ENCODE measurements at places on chromosomes 2 and 18.

- DNase-seq = no peak
Measured at GRCh38 chr2:178273787-178274360, 79.6 kb downstream of the OSBPL6 start.

GRCh38 chr2:53964987-53965687 is 5.7 kb downstream of the PSME4 start:
- DNase-seq = no peak

- no peak for DNase-seq
Measured at GRCh38 chr2:160474891-160475787, 18.5 kb downstream of the RBMS1 start.

DNA sequence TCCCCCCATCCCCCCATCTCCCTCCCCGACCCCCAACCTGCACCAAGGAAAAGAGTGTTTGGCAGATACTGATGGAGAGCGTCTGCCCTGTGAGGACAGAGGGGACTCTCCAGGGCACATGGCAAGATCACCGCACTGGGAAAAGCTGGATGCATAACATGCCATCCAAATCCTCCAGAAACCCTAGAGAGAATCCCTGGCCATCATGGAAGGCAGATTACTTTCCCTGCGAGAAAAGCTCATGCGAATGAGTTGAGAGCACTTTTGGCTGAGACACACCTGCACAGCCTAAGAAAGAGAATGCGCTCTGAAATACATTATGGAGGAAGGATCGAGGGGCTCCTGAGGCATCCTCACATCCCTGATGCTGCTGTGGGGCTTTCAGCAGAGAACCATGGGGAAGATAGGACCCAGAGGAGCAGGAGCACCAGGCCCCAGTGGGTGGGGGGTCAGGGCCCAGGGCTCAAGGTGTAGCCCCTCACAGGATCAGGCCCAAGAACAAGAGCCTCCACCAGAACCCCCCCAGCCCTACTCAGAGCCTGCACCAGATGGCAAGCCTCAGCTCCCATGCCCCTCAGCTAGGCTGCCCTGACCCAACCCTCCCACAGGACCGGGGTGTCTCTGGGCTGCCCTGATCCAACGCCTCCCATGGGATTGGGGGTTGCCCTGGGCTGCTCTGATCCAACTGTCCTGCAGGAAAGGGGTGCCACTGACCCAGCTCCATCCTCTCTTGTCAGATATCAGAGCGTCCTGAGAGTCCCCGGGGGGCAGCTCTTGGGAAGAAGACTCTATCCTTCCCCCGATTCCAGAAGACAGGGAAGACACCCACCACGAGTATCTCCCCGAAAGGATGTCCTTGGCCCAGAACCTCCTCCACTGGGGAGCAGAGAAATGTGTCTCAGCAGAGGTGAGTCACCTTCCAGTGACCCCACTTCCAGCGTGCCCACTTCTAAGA is 153.4 kb downstream of the NDUFA10 start:
- DNase-seq = no peak

- DNase-seq = no peak
Measured at GRCh38 chr2:173126819-173127218, 51.2 kb downstream of the MAP3K20 start.

DNA sequence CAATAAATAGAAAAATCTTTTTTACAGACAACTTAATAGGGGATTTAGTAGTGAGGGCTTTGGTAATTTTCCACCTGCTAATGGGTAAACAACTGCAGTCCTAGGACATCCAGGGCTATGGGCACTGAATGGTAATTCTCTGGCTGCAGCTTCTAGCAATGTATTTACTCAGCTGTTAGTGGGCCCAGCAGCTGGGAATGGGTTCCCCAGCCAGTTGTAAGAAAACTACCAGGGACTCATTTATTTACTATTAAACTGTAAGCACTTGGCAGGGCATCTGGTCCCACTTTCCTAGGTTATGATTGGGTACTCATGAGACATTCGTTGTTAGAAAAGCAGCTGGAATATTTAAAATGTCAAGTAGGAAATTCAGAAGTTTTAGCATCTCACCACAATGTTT is 363.8 kb upstream of the TRIB2 start:
- no peak for DNase-seq

DNA sequence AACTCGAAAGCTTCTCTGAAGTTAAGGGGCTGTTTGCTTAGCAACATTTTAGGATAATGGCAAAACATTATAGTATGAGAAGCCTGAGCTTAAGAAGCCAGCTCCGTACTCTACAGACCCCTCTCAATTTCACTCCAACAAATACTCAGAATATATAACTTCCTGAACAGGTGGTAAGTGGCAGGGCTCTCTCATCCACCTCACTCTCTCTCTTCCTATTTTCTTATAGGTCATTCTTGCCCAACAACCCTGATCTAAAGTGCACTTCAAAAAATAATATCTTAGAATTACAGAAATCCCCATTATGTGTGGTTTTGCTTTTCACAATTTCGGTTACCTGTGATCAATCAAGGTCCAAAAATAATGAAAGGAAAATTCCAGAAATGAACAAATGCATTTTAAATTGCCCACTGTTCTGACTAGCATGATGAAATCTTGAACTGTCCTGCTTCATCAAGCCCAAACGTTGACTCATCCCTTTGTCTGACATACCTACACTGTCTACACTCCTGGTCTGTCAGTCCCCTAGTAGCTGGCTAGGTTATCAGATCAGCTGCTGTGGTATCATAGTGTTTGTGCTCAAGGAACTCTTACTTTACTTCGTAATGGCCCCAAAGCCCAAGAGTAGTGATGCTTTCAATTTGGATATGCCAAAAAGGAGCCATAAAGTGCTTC is 122.8 kb upstream of the COL5A2 start:
- no peak for DNase-seq

- DNase-seq = no peak
Measured at GRCh38 chr18:69778680-69779079, 169.0 kb downstream of the CD226 start.

GRCh38 chr2:39275016-39275415 is 31.2 kb upstream of the CDKL4 start:
- DNase-seq = no peak

DNA sequence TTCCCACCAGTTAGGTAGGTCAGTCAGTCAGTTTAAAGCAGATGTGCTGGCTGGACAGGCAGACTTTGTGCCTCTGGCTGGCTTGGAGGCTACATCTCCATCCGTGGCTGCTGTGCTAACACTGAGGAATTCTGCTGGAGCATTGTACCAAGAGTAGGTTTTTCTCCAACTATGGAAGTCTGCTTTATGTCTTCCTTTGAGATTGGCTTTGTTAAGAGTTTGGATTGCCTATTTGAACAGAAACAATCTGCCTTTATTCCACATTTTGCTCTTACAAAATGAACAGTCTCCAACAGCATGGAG is 46.7 kb downstream of the WDR75 start:
- no peak for DNase-seq

DNA sequence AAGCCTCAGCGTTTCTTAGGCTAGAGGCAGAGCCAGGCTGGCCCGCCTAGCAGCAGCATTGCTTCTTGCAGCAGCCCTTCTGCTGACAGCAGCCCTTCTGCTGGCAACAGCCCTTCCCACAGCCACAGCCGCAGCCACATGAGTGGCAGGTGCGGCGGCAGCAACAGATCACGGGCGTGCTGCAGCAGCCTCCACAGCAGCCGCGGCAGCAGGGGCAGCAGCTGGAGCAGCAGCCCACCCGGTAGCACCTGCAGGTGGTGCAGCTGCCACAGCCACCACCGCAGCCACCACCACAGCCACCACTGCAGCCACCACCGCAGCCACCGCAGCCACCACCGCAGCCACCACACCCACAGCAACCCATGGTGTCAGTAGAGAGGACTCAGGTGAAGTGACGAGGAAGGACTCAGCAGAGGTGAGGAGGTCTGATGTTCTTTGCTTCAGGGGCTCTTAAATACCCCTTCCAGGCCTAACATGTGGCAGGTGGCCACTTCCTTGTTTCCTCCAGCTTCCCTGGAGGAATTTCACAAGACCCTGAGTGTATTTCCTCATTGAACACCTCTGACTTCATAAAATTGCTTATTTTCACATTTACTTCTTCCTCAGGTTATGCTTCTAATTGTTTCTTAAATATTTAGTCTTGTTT is at the start of gene SCYGR6:
SCYGR6 (minus strand) TSS at position 364 of the 646 bp plus-strand sequence; CDS start at position 364, 0 bp downstream.
- no peak for DNase-seq

DNA sequence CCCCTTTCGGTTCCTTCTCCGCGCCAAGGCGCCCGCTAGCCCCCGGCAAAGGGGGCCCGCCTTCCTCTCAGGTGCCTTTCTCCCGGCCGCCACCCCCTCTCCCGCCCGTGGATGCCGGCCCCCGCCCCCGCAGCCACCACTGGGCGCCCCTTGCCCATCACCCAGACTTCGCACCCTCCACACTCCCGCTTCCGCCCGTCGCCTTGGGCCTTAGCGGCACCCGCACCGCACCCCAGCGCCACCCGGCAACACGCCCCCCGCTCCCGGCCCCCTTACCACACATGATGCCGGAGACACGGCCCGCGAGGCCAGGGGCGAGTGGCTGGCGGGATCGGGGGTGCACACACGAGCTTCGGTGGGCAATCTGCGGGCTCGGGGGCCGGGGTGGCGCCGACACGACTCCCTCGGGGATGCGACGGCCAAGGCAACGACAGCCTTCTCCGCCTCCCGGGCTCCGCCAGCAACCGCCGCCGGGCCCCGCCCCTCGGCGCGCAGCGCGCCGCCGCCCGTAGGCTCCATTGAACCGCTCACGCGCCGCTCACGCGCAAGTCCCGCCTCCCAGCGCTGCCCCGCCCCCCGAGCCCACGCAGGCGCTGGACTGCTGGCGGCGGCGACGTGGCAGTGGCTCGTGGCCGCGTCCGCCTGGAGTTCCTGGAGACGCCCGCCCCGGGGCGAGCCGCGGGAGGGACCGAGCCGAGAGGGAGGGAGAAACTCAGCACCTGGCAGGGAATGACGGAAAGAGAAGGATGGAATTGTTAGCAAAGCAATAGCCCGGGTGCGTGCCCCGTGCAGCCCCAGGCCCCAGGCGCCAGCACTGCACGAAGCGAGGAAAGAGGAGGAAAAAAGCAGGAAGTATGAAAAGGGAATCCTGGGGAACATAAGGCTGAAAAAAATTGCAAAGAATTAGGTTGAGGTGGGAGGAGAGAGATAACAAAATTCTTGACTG is at the start of gene GFPT1:
GFPT1 (minus strand) TSS at position 439 of the 946 bp plus-strand sequence; CDS start at position 283, 156 bp downstream.
- DNase-seq = peak; percentile 78

DNA sequence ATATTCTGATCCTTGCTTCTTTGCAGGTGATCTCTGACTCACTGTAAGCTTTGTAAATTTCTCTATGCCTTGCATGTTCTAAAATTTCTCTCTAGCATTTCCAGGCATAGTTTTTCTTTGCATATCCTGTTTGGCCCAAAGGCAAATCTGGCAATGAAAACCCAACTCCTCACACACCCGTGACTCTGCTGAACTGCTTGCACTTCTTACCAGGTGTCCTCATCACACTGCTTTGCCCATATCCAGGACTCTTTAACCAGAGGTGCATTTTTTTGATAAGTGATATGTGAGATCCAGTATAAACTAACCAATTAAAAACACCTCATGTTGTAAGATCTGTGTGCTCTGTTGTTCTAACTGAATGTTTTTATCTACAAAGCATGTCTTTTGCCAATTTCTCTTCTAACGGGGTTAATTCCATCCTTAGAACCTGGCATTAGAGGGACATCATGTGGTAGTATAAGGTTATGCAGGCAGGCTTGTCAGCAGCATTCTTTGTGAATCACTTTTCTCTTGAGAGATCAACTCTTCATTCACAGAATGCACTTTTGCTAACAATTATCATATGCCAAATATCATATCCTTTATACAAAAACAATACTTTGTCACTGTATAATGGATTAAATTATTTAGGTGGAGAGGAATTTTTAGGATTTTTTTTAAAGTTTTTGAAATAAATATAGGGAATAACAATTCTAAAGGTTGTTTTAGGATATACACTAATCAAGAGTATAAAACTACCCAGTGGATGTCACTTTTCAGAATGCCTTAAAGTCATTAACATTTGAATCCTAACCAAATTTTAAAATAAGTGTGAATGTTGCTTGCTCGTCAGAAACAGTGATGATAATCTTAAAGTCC is 20.8 kb upstream of the TMX3 start:
- DNase-seq = no peak

- DNase-seq = no peak
Measured at GRCh38 chr2:169160926-169161481, 91.6 kb downstream of the DHRS9 start.

DNA sequence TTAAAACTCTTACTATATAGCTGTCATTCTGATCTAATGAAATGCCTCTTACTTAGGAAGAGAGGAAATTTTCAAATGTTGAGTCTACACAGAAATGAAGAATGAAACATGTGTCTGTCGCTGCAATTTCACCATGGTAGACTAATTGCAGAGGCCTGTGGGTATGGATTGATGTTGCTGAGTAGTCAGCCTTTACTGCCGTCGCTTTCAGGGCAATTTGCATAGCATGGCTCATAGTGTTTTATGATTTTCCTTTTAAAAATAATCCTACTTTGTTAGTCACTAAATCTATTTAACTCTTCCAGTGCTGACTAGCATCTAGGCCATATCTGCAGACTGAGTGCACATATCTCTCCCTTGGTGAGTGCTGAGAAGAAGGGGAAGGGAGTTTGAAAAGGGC is 819.2 kb downstream of the SATB2 start:
- no peak for DNase-seq

- no peak for DNase-seq
Measured at GRCh38 chr2:191280290-191280689, 35.1 kb downstream of the MYO1B start.

DNA sequence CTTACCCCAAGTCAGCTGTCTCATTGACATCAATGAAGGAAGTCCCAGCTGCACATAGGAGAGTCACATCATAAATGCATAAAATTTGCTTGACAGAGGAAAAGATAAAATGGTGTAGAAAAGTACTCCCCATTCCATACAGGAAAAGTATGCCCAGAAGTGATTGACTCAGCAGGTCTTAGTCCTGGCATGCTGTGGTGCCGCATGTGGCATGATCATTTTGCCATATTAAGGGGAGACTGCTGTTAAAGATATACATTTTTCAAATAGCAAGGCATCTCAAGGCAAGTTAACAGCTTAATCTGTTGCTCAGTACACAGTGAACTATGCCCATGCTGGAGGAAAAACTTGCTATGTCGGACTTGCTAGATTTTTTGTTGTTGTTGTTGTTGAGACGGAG is 8.1 kb downstream of the COPS7B start:
- DNase-seq = no peak

DNA sequence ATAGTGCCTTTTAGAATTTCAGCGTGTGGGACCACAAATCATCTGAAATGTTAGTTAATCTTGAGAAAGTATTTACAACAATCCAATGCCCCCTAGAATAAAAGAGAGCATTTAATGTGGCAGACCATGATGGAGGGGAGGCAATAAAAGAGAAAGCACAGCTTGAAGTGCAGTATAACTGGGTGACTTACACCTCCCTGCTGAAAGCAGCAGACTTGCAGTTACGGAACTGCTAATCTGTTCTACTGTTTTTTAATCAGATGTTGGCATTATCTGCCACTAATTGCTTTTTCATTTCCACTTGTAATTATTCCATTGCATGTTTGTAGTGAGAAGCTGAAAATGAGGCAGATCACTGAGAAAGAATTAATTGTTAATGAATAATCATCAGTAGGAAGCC is 130.5 kb upstream of the ITGA4 start:
- no peak for DNase-seq

DNA sequence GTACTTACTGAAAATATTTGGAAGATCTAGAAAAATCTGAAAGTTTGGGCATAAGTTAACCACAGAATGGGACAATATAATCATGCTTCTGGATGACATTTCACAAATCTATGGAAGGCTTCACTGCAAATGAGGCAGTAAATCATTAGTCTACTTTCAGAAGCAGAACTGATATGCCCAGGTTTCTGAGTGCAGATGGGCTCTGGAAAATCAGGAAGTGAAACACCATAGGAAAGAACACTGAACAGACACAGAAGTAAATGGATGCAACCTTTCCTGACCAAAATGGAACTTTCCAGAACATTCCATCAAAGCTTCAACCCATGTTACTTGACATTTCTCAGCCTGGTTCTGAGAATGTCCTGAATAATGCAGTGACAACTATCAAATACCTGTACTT is 55.1 kb downstream of the KCNG3 start:
- DNase-seq = no peak

Measured in urinary bladder (tissue), 4 donors.